ENCODE measurements at places on chromosomes 12 and 14. TPM values are rescaled to one million over a fixed set of nuclear protein-coding genes. Genes with fewer than 3 reads are reported as not detected.

The AMN gene
- 2.4 TPM for total RNA-seq

The CDCA3 gene
- total RNA-seq = 1.8 TPM

The OSGEP gene
- 108 TPM for total RNA-seq

The ANKRD9 gene
- total RNA-seq = 36.3 TPM

The TMEM119 gene
- total RNA-seq = 4.1 TPM

DNA sequence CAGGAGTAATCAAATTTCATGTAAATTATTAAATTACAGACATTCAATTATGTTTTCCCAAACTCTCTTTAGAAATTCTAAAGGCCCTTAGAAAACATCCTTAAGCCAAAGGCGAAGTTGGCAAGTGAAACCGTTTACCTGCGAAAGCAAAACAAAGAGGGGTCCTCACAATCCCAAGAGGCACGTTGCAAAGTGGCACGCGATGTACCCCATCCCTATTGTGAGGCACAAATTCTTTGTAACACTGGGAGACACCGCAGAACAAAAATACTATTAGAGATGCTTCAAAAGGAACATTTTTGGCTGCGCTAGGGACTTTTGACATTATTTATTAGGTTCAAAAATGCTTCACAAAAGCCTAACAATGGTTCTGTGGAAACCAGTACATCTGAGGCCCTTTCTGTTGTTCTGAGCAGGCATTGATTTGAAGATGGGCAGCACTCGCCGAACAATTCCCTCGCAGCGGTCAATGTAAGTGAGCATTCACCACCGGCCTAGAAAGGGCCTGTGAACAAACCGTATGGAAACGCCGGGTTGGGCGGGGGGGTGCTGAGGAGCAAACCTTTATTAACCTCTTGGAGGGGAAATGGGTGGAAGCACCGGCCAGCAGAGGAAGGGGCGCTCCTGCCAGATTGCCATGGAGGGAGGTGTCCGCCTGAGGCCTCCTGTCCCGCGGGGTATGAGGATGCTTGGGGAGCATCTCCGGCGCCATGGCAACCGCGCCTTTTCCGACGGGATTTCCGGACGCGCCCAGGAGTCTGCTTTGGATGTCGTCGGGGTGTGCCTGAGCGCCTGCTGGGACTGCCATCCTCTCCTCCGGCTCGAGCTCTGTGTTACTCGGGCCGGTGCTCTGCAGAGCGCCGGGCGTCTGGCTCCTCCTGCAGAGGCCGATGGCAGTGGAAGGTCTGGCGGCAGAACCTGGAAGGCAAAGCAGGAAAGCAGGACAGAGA lies 193.9 kb downstream of the C12orf42 start:
- DNase-seq = no peak

DNA sequence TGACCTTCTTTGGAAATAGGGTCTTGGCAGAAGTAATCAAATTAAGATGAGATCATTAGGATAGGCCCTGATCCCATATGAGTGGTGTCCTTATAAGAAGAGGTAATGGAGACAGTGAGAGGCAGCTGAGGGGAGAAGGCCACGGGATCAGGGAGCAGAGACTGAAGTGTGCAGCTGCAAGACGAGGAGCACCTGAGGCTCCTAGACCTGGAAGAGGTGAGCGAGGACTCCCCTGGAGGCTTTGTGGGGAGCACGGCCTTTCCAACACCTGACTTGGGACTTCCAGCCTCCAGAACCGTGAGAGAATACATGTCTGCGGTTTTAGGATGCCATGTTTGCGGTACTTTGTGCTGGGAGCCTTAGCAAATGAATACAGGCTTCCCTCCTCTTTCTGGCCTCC lies 37.5 kb downstream of the LRTM2 start:
- DNase-seq = no peak

- DNase-seq = no peak
Measured at GRCh38 chr12:7719946-7720730, 8.9 kb downstream of the DPPA3 start.

GRCh38 chr14:73325630-73326299 lies 88.5 kb downstream of the PAPLN start:
- DNase-seq = no peak

DNA sequence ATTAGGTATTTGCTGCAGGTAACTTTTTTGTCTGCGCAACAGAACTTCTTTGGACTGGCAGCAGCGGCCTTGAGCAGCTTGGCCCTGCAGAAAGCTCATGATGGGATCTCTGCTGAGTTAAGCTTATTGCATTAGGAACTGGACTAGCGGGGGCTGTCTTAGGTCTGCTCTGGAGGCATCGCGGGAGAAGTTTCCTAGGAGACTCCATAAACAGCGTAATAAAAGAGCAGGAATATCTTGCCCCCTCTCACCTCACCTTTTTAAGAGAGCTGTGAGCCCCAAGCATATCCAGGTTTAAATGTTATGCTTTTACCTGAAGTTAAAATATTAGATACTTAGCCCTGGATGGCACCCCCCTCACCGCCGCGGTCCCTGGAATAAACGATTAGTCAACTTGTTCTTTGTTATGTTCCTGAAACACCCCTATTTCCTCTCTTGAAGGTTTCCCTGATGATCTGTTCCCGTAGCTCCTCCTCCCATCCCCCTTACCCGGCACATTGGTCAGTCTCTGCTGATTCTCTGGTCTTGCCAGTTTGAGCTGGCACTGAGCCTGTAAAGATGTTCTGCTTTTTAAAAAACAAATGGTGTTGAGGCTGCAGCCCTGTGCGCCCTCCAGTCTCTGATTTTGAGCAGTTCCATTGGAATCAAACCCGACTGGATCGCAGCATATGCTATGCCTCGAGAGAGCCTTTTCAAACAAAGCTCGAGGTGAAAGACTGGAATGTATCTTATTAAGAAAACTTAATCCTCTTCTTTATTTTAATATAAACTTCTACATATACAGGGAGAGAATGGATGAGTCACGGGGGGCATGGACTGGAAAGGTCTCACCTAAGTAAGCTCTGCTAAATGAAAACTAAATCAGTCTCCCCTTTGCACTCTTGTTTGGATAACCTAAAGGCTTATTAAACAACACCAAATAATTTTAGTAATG lies 1.9 kb downstream of the MLXIP start:
- peak; percentile 63 for DNase-seq

GRCh38 chr12:80443974-80444666 lies at the start of gene PTPRQ:
PTPRQ (plus strand) TSS chr12:80444235; CDS start chr12:80444346, 111 bp downstream.
- no peak for DNase-seq

GRCh38 chr12:46702581-46703344 lies 123.0 kb downstream of the SLC38A4 start:
- DNase-seq = no peak

GRCh38 chr12:27164330-27165040 lies 79.6 kb upstream of the STK38L start:
- no peak for DNase-seq

GRCh38 chr14:80110721-80111120 lies 100.6 kb downstream of the DIO2 start:
- DNase-seq = no peak

GRCh38 chr14:106822905-106823304 lies 1296.5 kb downstream of the TMEM121 start:
- DNase-seq = no peak

DNA sequence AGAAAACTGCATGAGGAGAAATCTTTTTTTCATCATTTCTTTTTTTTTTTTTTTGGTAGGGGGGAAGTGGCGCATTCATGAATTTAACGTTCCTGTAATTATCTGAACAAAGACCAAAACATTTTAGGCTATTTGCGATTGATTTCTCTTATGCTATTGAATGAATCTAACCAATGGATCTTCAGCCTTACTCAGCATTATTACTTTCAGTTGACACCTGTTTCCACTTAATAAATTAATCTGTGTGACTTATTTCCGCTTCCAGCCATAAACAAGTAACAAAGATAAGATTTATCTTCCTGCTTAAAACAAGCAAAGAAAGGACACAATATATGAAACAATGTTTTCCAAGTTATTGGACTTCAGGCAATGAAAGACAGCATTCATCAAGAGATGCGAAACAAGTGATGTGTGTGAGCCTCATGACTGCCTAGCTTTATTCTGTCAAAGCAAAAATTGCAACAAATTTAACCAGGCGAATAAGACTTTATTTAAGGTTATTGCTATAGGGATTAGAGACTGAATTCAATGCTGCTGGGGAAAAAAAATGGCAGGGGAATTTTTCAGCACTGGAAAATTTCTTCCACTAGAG lies 1026.9 kb downstream of the LRFN5 start:
- DNase-seq = no peak

All from thoracic aorta (tissue), 2 donors.